Stimulated activated CD8-positive, alpha-beta memory T cell treated with anti-CD3 and anti-CD28 coated beads, Interleukin-15, amount 100 ng/mL, for 48 hours (primary cell): ENCODE measurements at places on chromosomes 12 and 14.

DNA sequence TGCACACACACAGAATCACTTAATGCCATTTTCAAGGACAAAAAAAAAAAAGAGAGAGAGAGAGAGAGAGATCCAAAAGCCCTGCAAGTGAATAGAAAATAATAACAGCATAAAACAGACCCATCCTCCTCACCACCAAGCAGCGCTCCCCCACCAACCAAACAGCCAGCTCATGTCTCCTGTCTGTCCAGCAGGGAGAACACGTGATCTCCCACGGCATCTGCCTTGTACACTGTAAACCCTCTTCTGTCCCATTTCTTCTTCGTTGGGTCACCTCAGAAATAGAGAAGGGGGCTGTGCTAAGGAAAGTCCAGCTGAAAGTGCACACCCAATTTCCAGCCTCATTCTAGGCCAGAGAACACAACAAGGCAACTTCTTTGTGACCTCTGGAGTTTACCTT, 222.5 kb downstream of the EXOC5 start:
- no peak for DNase-seq

GRCh38 chr14:96578619-96579018, 76.4 kb downstream of the PAPOLA start:
- DNase-seq = no peak

GRCh38 chr14:105486163-105486973, at the start of gene CRIP1:
Gene CRIP1, plus strand, starts transcription at chr14:105486886. Its CDS starts 374 bp downstream, at chr14:105487260.
- DNase-seq = no peak

- no peak for DNase-seq
Observed at GRCh38 chr14:57089901-57090300, 178.8 kb downstream of the EXOC5 start.

GRCh38 chr12:130016986-130017385, 113.2 kb upstream of the TMEM132D start:
- DNase-seq = no peak

GRCh38 chr14:66746316-66747006, 238.5 kb downstream of the GPHN start:
- no peak for DNase-seq

- no peak for DNase-seq
Observed at GRCh38 chr14:97584528-97584927, 787.3 kb downstream of the VRK1 start.

- DNase-seq = no peak
Observed at GRCh38 chr12:74456431-74456830, 81.2 kb upstream of the ATXN7L3B start.

DNA sequence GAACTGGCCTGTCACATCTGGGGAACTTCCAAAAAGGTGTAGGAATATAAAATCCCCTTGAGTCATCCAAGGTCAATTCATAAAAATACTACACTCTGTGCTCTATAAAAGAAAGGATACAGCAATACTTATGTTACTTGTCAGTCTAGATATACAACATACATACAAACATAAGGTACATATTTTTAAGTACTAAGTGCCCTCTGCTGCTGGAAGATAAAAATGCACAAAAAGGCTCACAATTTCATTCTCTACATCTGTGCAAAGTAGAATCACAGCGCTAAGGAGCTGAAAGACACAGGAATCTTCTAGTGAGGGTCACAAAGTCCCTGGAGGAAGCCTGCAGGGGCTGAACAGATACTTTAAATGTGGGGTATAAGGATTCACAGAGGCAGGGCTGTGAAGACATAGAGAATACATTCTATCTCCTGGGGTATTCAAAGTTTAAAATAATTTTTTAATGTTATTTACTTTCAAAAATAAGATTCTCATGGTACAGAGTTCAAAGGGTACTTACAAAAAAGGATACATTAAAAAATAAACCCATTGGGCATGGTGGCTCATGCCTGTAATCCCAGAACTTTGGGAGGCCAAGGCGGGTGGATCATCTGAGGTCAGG, 10.2 kb upstream of the GOLGA5 start:
- no peak for DNase-seq

GRCh38 chr12:94457311-94457710, 2.4 kb downstream of the CEP83 start:
- DNase-seq = no peak

DNA sequence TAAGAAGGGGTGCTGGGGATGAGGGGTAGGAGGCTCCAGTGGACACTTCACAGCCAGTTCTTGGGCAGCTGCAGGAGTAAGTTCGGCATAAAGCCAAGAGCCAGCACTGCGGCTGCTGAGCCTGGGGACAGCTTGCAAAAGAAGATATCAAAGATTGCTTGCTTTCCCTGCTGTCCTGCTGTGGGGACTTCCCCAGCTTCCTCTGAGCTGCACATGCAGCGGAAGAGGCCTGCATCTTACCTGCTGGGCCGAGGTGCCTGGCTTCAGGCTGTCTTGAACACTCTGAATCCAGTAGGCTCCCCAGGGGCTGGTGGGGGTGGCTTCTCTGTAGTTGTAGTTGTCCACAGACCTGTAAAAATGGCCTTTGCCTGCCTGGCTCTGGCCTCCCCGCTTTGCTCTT, 1.3 kb downstream of the CHGA start:
- DNase-seq = no peak

GRCh38 chr12:14157088-14157747, 175.8 kb upstream of the GRIN2B start:
- no peak for DNase-seq

DNA sequence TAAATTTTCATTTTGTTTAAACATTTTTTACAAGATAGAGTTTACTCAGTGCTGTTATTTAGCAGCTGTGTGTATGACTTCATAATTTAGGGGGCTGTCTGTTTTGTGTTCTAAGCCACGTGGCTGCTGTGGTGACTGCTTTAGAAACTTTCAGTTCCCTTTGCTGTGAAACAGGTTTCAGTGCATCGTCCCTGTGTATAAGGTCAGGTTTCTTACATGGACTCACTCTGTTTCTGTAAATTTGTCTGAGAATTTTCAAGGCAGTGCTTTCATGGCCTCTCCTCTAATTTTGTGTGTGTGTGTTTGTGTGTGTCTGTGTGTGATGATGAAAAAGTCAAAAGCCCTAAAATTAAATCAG, 32.4 kb downstream of the BICD1 start:
- DNase-seq = no peak

DNA sequence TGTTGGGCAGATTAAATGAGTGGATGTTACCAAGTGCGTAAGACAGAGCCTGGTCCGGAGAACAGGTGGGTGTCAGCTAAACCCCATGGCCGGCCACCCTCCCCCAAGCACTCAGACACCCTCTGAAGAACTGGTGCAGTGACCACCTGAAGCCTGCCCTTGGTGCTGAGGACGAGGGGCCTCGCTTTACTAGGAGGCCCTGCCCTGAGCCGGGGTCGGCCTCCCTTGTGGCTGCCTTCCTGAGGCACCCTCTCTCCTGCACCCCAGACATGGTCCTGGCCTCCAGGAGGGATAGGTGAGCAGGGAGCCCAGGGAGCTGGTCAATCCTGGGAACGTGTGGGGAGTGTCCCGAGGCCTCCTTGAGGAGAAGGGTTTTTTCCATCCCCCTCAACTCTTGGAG, 4.9 kb upstream of the KIF26A start:
- no peak for DNase-seq

DNA sequence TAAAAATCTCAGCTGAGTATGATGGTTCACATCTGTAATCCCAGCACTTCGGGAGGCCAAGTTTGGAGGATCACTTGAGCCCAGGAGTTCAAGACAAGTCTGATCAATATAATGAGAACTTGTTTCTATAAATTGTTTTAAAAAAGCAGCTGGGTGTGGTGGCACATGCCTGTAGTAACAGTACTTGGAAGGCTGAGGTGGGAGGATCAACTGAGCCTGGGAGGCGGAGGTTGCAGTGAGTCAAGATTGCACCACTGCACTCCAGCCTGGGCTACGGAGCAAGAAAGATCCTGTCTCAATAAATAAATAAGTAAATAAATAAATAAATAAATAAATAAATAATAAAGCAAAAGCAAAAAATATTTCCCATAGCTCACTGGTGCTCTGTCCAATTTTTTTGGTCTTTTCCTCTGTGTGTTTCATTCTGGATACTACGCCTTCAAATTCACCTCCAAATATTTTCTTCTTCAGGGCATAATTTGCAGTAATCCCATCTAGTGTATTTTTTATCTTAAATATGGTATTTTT, 32.7 kb upstream of the SNX6 start:
- DNase-seq = no peak

- no peak for DNase-seq
Observed at GRCh38 chr14:34018564-34019244, 67.8 kb upstream of the EGLN3 start.

DNA sequence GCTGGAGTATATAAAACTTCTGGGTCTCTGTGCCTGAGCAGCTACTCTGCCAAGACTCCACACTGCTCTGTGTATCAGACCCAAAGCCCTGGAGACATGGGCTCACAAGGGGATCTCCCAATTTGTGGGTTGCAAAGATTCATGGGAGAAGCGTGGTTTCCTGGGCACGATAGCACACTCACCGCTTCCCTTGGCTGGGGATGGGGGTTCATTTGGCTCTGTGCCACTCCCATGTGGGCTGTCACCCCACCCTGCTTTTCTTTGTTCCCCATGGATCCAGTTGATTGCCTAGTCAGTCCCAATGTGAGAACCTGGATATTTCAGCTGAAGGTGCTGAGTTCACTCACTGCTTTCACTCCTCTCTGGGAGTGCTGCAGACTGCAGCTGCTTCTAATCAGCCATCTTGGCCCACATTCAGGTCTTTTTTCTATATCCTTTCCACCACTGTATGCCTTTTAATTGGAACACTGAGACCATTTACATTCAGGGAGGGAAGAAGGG, 40.0 kb upstream of the PCNX4 start:
- no peak for DNase-seq
